Epithelial cell of umbilical artery (primary cell): ENCODE measurements at places on chromosomes 13 and 19. TPM values are rescaled to one million over a fixed set of nuclear protein-coding genes. Genes with fewer than 3 reads are reported as not detected.

GZMM gene
- not detected in 2 replicates for total RNA-seq

TMEM145 gene
- total RNA-seq, result not detected in 2 replicates

APLP1 gene
- total RNA-seq, result 1.2 and 5.5 TPM in 2 replicates

FAM124A gene
- 1.6 and 3.6 TPM in 2 replicates for total RNA-seq

ADPRHL1 gene
- under 0.01 and 0.30 TPM in 2 replicates for total RNA-seq

LSR gene
- 0.30 and 0.32 TPM in 2 replicates for total RNA-seq

IGSF23 gene
- not detected in 2 replicates for total RNA-seq

ABHD13 gene
- total RNA-seq, result 9.4 and 11.9 TPM in 2 replicates

CLDND2 gene
- not detected in 2 replicates for total RNA-seq

TBXA2R gene
- total RNA-seq, result 0.30 and 0.65 TPM in 2 replicates

EML2 gene
- 17.5 and 37.1 TPM in 2 replicates for total RNA-seq

ETV2 gene
- 0.30 TPM in 1 of 2 replicates, not detected in the other for total RNA-seq

ZNF208 gene
- total RNA-seq, result not detected in 2 replicates

F7 gene
- total RNA-seq, result not detected in 2 replicates

FGF22 gene
- not detected in 2 replicates for total RNA-seq

FRY gene
- total RNA-seq, result 42.9 and 70.5 TPM in 2 replicates

CGB2 gene
- 0.46 TPM in 1 of 2 replicates, not detected in the other for total RNA-seq

TMEM255B gene
- total RNA-seq, result 24.4 and 26.1 TPM in 2 replicates

SLC7A1 gene
- 17.9 and 18.5 TPM in 2 replicates for total RNA-seq

P2RY11 gene
- total RNA-seq, result 2.0 and 2.9 TPM in 2 replicates

ZNF865 gene
- total RNA-seq, result 0.61 and 0.65 TPM in 2 replicates

TMEM272 gene
- not detected in 2 replicates for total RNA-seq

FOXO1 gene
- total RNA-seq, result 17.5 and 21.6 TPM in 2 replicates

OR10H1 gene
- total RNA-seq, result not detected in 2 replicates

TSHZ3 gene
- total RNA-seq, result 1.9 and 2.3 TPM in 2 replicates

EFNA2 gene
- total RNA-seq, result 0.97 TPM in 1 of 2 replicates, not detected in the other

NMRK2 gene
- total RNA-seq, result not detected in 2 replicates

ZNF491 gene
- 0.65 and 1.5 TPM in 2 replicates for total RNA-seq

FCHO1 gene
- 0.65 and 1.1 TPM in 2 replicates for total RNA-seq

OPA3 gene
- 4.5 and 5.6 TPM in 2 replicates for total RNA-seq

ERFL gene
- not detected in 2 replicates for total RNA-seq

WTIP gene
- 28.6 and 34.4 TPM in 2 replicates for total RNA-seq

TRPC4 gene
- 0.30 and 0.32 TPM in 2 replicates for total RNA-seq

ZNF841 gene
- total RNA-seq, result 11.7 and 17.9 TPM in 2 replicates

KCNN1 gene
- total RNA-seq, result not detected in 2 replicates

ZNF416 gene
- 3.9 and 4.3 TPM in 2 replicates for total RNA-seq

DOCK6 gene
- 39.8 and 71.5 TPM in 2 replicates for total RNA-seq

ZNF726 gene
- 1.6 and 2.7 TPM in 2 replicates for total RNA-seq

ZNF525 gene
- total RNA-seq, result 3.2 and 5.8 TPM in 2 replicates

KLC3 gene
- under 0.01 TPM in 1 of 2 replicates, not detected in the other for total RNA-seq

CDC42EP5 gene
- 29.6 and 40.3 TPM in 2 replicates for total RNA-seq

CELF5 gene
- under 0.01 TPM in 1 of 2 replicates, not detected in the other for total RNA-seq

MAST3 gene
- total RNA-seq, result 0.30 and 0.32 TPM in 2 replicates

UNC13A gene
- under 0.01 TPM in 1 of 2 replicates, not detected in the other for total RNA-seq

PLVAP gene
- 0.61 and 4.5 TPM in 2 replicates for total RNA-seq

PROZ gene
- not detected in 2 replicates for total RNA-seq

FAM216B gene
- total RNA-seq, result not detected in 2 replicates

TIMM29 gene
- 36.2 and 38.7 TPM in 2 replicates for total RNA-seq

SIGLEC11 gene
- not detected in 2 replicates for total RNA-seq

CFAP97D2 gene
- total RNA-seq, result not detected in 2 replicates

ZNF99 gene
- not detected in 2 replicates for total RNA-seq

RPS15 gene
- 541 and 821 TPM in 2 replicates for total RNA-seq

DZIP1 gene
- 17.5 and 18.1 TPM in 2 replicates for total RNA-seq

SLC7A10 gene
- total RNA-seq, result not detected in 2 replicates

EPS8L1 gene
- total RNA-seq, result 5.9 and 12.0 TPM in 2 replicates
